ENCODE measurements at places on chromosomes 7 and 10.

DNA sequence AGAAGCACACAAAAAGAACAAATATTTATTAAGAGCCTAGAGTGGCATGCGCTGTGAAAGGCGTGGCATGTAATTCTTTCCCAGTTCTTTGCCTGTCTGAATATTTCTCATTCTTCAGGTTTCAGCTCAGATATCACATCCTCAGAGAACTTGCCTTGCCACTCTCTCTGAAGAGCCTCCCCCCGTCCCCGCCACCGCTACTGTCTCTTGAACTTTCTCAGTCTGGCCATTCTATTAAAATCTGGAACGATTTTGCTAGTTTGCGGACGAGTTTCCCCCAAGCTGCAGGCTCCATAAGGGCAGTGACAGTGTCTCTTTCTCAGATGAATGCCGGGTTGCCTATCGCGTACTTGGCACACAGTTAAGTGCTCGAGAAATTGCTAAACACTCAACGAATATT lies 787 bp upstream of the PLEKHA1 start:
- no peak for DNase-seq

GRCh38 chr7:156640257-156640948 lies at the start of gene RNF32:
Gene RNF32, plus strand, starts transcription at chr7:156640774. Its CDS starts 3,104 bp downstream, at chr7:156643878.
- no peak for DNase-seq

- DNase-seq: no peak
These were observed 622.0 kb downstream of the TYW1 start for GRCh38 chr7:67618556-67619162.

DNA sequence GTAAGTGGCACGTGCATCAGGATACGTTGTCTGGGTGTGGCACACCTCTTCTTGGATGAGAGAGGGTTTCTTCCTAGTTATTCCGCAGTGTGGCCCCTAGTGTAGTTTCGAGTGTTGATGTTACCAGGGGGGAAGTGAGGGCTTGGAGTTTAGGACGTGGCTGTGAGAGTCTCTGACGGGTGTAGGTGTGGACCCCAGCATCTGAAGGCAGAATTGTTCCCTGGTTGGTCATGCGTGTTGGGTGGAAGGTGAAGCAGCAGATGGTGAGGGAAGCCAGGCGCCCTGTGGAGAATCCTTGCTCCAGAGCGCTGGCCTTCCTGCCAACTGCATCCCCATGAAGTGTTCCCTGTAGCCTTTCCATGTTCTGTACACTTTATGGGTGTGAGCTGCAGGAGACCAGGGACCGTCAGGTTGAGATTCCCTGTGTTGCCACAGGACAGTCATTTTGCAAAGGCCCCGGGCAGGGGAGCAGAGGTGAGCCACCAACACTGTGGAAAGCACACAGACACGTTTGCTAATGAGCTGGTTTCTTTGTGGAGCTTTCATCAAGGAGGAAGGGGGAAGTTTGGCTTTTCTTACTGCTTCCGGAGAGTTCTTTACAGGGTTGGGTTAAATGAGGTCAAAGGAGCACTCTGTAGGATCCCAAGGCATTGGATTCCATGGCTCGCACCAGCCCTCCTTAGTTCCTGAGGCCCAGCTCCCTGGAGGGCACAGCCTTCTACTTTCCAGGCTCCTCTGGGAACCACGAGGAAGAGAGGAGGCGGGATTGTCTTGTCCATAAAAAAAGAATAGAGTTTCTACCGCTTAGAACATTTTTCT lies 32.0 kb downstream of the TSPAN14 start:
- no peak for DNase-seq

- no peak for DNase-seq
These were observed 135.5 kb downstream of the ALOX5 start for GRCh38 chr10:45509491-45509890.

DNA sequence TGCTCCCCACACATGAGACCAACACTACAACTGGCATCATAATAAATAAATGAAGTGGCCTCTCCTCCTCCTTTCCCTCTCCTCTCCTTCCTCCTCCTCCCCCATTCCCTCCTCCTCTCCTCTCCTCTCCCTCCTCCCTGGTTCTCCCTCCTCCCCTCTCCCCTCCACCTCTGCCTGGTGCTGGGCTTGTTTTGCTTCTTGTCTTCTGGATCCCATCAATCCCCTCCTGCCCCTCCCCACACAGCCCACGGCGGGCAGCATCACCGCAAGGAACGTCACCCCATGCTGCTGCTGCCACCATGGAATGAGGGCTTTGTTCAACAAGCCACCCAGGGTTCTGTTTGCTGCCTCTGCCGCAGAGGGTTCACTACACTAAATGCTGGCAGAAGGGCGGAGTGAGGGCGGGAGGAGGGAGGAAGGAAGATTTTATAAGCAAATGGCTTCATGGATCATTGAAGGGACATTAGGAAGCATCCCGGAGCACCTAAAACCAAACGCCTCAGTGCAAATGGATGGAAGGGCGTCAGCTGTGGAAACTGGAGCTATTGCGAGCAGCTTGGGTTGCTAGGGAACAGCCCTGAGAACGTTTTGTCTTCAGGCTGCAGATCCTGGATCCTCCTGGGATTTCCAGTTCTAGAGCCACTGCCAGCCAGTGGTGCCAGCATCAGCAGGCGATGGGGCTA lies 379.7 kb upstream of the ZMIZ1 start:
- no peak for DNase-seq

All from KG1 (cell line).